ENCODE measurements at places on chromosomes 3 and 15. TPM values are rescaled to one million over a fixed set of nuclear protein-coding genes. Genes with fewer than 3 reads are reported as not detected.

- DNase-seq, result no peak
Observed at GRCh38 chr3:193929373-193929772, 206.6 kb upstream of the HES1 start.

Gene NTRK3
- 4.1 TPM for total RNA-seq

Gene NRG4
- not detected for total RNA-seq

DNA sequence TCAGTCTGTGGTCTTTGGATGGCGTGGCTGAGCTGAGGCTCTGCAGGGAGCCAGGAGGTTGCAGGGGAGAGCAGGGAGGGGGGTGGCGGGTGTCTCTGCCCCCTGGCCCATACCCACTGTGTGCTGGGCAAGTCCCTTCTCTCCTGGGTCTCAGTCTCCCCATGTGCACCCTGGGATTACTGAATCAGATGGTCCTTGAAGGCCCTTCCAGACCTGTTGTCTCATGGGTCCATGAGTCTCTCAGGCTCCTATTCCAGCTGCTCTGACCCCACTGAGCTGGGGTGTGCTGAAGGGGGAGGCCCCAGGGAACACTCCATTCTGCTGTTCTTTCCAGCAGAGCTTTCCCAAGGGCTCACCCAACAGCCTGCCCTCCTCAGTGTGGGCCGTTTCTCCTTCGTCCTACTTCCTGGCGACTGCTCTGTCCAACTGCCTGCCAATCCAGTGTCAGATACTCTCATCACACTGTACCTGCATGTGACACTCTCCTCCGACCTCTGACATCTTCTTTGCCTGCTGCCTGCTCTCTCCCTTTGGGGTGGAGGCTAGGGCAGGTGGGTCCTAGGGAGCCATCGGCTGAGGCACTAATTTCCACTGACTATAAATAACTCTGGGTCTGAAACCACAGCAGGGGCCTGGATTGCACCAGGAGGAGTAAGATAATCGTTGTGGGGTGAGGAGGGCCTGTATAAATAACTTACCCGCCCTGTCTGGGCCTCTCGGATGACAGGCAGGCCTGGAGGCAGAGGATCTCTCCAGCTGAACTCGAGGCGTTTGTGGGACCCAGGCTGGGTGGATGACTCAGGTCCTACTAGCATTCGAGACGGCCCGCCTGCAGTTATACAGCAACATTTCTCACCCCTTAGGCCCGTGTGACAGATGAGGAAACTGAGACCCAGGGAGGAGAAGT is 67.1 kb downstream of the ATP2B2 start:
- DNase-seq, result no peak

DNA sequence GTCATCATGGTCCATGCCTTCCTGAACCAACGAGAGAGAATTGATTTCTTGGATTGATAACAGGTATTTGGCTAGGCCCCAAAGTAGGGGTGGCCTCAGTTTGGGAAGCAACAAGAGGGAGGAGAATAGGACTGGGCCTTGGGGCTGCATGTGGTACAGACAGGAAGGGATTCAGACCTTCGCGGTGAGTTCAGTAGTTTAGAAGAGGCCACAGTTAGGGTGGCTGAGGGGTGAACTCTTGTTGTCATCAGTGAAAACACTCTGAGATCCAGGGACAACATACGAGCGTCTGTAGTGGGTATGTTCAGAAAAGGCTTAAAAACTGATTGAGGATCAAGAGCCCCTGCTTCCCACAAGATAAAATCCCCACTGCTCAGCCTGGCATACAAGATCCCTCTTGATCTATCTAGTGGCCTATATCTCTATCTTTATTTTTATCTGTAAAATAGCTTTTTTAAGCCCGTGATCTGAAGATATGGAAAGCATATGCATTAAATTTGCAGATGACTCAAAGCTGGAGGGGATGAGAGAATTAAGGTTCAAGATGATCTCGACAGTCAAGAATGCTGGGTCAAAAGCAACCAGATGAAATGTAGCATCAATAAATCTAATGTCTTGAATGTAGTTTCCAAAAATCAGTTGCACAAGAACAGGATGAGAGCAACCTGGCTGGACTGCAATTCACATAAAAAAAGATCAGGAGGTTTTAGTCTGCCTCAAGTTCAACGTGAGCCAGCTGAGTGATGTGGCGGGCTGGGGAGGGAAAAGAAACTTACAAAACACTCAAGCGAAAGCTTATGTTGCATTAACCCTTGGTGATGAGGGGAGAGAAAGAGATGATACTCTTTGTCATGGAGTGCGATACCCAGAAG is 221.1 kb upstream of the TLE3 start:
- DNase-seq, result no peak

Gene BSN
- total RNA-seq, result 3.3 TPM

DNA sequence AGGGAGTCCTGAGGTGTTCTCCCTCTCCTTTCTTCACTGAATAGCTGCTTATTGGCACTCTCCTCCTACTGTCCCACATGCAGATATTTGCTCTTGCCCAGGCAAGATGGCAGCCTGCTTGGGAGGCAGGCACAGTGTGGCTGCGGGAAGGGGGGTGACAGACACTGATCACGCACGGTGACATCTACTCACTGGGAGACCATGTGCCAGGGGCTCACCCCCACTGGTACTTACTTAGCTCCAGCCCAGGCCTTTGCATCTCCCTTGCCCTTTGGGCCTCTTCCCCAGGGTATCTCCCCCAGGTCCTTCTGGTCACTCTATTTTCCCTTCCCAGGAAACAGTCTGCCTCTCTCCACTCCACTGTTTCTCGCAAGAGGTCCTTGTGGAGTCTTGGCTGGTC is 6.4 kb downstream of the PLA2G4E start:
- DNase-seq, result no peak

DNA sequence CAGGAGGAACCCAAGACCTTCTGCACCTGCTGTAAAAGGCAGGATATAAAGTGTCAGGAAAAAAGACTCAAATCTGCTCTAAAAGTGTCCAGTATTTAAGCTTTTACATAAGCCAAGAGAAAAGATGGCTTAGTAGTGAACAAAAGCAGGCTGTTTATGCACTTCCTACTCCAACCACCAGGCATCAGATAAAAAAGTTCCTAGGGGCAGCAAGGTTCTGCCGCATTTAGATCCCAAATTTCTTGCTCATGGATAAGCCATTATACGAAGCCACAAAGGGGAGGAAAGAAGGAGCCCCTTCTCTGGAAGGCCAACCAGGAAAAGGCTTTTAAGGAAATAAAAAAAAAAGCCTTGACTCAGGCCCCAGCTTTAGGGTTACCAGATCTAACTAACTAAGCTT is 10.6 kb upstream of the SLC9C1 start:
- DNase-seq, result no peak

DNA sequence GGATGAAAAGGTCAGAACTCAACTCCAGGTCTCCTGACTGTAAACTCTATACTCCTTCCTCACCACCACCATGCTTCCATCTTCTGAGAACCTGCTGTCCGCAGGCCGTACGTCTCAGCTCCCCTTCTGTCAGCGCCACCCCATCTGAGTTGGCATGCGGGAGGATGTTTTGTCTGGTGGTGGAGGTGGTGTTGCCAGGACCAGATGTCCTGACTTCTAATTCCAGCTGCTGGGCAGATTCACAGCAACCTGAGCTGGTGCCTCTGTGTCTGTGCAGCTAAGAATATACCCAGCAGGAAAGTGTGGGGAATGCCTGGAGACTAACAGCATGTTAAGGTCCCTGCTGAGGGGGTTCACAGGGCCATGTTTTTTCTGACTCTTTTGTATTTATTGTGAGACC is 23.2 kb downstream of the PLA1A start:
- no peak for DNase-seq

GRCh38 chr15:52975941-52976449 is 185.9 kb upstream of the ONECUT1 start:
- DNase-seq, result no peak

DNA sequence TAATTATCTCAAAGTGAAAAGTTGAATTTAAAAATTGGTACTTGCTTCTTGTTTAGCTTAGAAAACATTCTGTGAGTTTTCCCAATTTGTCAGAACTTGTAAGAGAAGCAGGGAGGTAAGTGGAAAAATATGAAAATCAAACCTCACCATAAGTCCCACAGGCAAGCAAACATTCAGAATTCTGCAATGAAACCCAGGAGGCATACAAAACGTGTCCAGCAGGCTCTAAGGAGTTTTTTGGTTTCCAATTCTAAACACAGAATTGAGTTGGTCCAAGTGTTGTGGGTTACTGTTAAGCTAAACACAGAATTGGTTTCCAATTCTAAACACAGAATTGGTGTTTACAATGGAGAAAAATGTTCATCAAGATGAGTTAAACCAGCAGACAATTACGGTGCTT is 27.1 kb upstream of the ACKR4 start:
- no peak for DNase-seq

- no peak for DNase-seq
Observed at GRCh38 chr3:171346582-171347300, 113.5 kb downstream of the TNIK start.

DNA sequence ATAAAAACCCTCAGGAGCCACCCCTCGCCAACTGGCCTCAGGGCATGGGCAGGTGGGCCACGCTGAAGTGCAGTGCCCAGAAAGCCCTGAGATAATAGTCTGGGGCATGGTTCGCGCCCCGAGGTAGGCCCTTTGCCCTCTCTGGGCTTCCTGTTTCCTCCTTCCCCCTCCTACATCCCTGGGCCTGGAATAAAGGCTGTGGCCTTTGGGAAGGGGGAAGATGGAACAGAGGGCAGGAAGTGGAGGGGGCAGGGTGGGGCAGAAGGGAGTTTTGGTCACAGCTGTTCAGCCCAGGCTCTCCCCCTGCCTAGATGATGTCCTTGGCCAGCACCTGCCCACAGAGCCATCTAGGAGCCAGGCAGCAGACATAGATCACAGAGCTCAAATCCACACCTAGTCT is 11.3 kb downstream of the CSRNP1 start:
- peak; percentile 86 for DNase-seq

Gene ANKRD63
- total RNA-seq, result not detected

- no peak for DNase-seq
Observed at GRCh38 chr15:57457726-57458125, 81.4 kb downstream of the CGNL1 start.

Gene TMEM62
- 60.6 TPM for total RNA-seq

GRCh38 chr3:180176059-180176458 is 139.3 kb upstream of the PEX5L start:
- DNase-seq, result no peak

DNA sequence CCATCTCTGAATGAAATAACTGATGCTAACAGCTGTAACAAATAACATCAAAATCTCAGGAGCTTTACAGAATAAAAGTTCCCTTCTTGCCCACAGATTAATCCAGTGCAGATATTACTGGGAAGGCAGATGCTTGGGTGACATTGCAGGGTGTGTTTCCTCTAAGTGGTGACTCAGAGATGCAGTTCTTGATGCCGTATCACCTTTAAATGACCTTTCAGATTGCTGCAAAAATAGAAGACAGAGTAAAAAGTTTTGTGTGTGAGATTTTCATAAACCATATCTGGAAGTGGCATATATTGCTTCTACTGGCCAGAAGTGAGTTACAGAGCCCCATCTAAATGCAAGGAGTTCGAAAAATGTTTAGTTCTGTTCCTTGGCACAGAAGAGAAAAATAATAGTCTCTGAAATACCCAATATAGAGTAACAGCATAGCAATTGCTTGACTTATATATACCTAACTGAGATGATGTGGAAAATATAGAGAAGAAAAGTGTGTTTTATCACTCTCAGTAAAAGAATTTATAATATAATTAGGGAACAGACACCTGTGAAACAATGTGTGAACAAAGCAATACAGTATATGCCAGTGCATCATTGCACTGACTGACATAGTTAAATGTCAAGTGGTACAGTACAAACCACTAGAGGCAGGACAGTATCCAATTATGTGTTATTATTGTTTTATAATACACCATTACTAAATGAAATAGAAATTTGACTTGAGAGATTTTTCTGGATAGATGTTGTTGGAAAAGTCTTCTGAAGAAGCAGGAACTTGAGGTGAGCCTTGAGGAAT is 430.7 kb upstream of the CBLB start:
- DNase-seq, result no peak

DNA sequence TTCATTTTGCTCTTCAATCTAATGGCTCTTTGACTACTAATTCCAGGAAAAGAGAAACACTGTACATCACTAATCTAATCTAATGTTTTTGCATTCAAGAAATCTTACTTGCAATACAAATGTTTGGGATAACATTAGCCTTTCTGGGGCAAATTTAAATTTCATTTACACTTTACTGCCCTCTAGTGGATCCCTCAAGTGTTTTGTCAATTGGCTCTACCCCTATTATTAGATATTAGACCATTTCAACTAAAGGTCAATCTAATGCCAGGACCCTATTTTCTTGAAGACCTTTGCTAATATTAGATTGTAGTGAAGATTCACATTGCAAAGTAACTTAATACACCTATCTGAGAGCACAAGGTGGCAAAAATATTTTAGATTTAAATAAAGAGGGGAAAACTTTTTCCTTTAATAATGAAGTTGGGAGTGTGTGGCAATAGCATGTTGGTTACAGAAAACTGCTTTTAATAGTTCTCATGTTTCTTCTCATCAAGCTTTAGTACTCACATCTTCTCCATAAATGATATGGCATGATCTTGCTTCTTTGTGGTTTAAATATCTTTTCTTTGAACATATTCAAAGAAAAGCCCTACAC is 5.0 kb downstream of the C2CD4A start:
- DNase-seq, result no peak

- no peak for DNase-seq
Observed at GRCh38 chr15:58224068-58224467, 85.9 kb downstream of the AQP9 start.

- DNase-seq, result no peak
Observed at GRCh38 chr15:50860824-50861223, 47.7 kb upstream of the AP4E1 start.

DNA sequence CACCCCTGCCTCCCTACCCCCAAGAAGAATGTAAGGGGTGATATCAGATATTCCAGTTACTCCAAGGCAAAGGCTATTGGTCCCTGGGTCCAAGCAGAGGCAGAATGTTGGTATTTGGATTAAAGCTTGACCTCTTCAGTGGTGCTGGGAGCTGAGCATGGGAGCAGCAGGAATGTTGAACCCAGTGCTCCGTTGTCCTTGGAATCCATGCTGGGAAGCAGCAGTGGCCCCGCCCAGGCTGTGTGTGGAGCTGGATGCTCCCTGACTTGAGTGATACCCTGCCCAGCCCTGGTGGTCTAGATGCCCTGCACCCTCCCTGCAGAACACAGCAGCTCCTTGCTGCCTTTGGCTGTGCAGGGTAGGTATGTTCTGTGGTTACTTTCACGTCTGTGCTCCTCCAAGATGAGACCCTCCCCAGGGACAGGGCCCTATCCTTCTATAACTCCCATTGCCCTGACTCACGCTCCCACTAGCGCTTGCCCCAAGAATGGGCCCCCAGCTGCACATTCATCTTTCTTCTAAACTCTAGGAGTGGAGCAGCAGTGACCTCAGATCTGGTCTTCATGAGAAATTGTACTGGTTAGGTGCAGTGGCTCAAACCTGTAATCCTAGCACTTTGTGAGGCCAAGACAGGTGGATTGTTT is 35.1 kb downstream of the UMPS start:
- no peak for DNase-seq

Gene CADPS
- 28.1 TPM for total RNA-seq

- DNase-seq, result no peak
Observed at GRCh38 chr3:10397879-10398278, 77.0 kb upstream of the SEC13 start.

- DNase-seq, result no peak
Observed at GRCh38 chr15:96037584-96037983, 292.9 kb upstream of the NR2F2 start.
